ENCODE measurements at places on chromosomes 5 and 9.

DNA sequence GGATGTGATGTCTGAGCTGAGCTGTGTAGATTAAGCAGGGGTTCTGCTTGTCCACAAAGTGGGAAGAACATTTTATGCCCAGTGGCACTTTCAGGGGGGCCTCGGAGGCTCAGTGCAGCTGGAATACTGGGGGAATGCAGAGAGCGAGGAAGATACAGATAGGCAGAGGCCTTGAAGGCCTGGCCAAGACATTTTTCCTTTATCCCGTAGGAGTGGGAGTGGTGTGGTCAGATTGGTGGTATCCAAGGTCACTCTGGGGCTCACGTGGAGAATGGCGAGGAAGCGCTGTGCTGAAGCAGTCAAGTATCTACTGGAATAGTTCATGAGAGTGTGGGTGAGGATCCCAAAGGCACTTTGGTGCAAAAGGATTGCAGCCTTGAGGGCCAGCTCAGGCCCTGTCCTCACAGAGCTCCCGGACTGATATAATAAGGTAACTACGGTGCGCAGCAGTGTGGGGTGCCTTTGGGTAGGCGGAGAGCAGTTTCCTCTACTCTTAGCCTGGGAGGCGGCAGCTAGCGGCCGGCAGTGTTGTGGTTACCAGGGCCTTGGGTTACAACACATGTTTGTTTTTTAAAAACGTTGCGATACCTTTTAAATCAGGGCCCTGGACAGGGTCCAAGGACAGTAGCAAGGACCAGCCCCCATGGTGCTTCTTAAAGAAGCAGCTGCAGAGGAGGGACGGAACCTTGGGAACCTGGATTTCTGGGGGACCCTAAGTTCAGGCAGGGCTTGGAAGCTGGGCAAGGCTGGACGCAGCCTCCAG is 10.8 kb upstream of the CCDC69 start:
- DNase-seq, result no peak

GRCh38 chr5:3197304-3198073 is 398.1 kb upstream of the IRX1 start:
- no peak for DNase-seq

GRCh38 chr5:141609044-141609443 is 9.8 kb downstream of the DIAPH1 start:
- DNase-seq, result no peak

DNA sequence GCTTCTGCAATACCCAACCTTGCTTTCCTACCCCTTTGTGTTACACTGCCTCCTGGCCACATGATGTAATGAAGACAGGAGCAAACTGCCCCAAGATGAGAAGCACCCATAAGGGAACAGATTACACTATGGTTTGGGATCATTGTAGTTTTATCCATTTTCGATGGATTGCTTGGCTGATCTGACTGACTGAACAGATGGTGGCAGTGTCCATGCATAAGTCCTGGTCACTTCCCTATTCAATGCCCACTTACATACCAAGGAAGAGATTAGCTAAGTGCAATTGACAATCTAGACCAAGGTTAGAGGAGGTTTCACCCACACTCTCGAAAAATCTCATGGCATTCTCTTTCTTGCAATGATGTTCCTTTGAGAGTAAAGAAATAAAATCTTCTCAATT is 319.9 kb downstream of the RAB3C start:
- DNase-seq, result no peak

- no peak for DNase-seq
Observed at GRCh38 chr9:99762470-99762869, 59.2 kb upstream of the NR4A3 start.

DNA sequence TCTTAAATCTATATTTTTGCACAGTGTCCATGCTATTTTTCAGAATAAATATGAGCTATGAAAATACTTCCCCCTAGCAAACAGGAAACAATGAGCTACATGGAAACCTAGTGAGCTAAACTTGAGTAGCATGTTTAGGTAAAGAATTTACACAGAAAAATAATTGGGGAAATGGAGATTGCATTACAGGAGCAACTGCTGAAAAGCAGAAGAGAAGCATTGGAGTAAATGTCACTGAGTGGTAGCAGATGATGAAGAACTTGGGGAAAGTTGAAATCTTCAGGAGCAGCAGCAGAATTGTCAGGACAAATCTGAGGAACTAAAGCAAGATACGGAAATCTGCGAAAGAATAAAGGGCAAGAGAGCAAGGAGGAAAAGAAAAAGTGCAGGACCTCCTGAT is 610.3 kb downstream of the TLE1 start:
- DNase-seq, result no peak

Data from activated CD4-positive, alpha-beta T cell treated with anti-CD3 and anti-CD28 coated beads, Interleukin-2, amount 50 U/mL, for 4 hours (primary cell).